ENCODE measurements at places on chromosomes 11 and 22. TPM values are rescaled to one million over a fixed set of nuclear protein-coding genes. Genes with fewer than 3 reads are reported as not detected.

BRSK2 gene
- total RNA-seq = not detected

KCNE3 gene
- total RNA-seq = 5.4 TPM

NRIP3 gene
- total RNA-seq = not detected

TSPO gene
- 27.6 TPM for total RNA-seq

SYT13 gene
- total RNA-seq = 0.44 TPM

All from right lobe of liver (tissue), 6 donors.